Hypothalamus (tissue), 51 donors: ENCODE measurements at places on chromosomes 7 and 10.

GRCh38 chr7:151089893-151090730, 3.8 kb downstream of the AGAP3 start:
- DNase-seq: no peak

- no peak for DNase-seq
These were observed 6.3 kb downstream of the LOXL4 start for GRCh38 chr10:98261436-98262277.

- DNase-seq: no peak
These were observed 45.1 kb downstream of the CNNM2 start for GRCh38 chr10:102962951-102963755.

GRCh38 chr10:116719804-116720203, 22.6 kb downstream of the HSPA12A start:
- no peak for DNase-seq

DNA sequence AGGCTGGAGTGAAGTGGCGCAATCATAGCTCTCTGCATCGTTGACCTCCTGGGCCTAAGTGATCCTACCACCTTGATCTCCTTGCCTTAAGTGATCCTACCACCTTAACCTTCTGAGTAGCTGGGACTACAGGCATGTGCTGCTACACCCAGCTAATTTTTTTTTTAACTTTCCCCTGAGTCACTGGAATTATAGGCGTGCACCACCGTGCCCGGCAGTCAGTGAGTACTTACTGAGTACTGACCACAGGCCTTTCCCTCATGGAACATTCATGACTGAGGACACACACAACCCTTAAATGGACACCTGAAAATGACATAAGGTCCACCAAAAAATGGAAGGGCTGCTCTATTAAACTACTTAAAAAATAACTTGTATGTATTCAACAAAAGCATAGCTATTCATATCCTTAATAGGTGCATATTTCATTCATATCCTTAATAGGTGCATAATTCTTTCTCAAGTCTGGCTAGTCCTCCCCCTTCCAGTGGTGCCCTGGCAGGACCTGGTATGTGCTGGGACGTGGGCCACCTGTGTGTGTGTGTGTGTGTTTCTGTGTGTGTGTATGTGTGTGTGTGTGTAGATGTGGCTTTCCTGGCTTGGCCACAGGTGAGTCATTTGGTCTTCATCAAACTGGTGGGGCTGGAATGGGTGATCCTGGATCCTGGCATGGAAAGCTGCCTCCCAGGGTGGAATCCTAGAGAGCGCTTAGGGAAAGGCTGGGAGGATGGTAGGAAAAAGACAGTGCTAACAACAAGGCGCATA, 3.5 kb downstream of the FAM180A start:
- no peak for DNase-seq

DNA sequence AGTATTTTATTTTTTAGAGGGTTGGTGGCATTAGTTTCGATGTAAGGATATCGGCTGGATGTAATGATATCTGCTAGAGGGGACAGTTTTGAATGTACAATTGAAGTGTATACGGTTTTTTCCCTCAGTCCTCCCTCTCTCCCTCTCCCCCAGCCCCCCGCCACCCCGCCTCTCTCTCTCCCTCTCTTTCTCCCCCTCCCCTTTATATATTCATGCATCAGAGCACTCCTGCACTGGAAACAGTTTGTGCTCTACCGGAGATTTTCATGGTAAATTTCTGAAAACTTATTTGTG, 1.6 kb downstream of the GLCCI1 start:
- no peak for DNase-seq

GRCh38 chr10:119189811-119190282, 11.2 kb upstream of the PRDX3 start:
- DNase-seq: no peak

DNA sequence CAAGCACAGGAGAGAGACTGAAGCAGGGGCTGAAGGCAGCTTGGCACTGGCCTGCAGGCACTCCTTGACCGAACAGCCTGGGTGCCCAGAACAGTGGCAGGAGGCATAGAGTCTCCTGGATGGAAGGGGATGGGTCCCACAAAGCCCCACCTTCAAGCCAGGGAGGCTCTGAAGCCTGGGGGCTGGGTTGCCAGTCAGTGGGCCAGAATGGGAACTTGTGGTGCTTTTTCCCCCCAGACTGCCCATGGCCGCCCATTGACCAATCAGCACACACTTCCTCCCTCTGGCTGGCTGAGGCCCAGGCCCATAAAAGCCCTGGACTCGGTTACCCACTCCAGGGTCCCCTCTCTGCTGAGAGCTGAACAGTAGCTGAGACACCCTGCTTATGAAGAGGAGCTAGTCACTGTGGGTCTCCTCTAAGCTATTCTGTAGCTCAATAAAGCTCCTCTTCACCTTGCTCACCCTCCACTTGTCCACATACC, 109.6 kb downstream of the ELAPOR2 start:
- no peak for DNase-seq

GRCh38 chr7:83053965-83054364, 108.7 kb downstream of the PCLO start:
- DNase-seq: no peak

DNA sequence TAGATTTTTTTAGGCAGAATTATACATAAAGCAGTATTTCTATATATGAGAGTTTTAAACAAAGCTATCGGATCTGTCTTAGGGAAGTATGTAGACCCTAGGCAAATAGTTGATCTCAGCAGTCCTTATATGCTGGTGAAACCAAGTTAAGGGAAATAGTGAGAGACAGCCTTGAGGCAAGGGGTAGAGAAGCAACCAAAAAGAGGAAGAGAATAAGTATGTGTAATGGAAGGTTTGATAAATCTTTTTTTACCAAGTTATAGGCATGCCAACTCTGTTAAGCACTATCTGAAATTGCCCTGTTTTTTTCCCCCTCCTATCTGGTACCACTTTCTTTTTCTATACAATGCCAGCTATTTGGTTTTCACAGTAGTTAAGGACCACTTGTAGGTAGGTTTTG, 19.9 kb downstream of the SPAG6 start:
- no peak for DNase-seq

- DNase-seq: no peak
These were observed 10.0 kb downstream of the MTURN start for GRCh38 chr7:30144657-30145306.

DNA sequence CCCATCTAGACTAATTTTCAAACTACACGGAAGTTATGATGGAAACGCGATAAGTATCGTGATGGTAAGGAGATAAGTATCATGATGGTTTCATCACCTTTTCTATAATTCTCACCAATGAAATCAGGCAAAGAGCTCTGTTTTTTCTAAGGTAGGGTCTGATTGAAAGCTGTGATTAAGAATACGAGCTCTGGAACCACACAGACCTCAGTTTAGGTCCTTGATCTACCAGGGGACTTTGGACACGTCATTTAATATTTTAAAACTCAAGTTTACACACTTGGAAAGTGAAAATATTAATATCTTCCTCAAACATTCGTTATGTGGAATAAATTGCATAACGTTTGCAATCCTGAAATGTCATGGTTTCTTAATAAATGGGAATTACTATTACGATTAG, 538.2 kb upstream of the CELF2 start:
- no peak for DNase-seq

DNA sequence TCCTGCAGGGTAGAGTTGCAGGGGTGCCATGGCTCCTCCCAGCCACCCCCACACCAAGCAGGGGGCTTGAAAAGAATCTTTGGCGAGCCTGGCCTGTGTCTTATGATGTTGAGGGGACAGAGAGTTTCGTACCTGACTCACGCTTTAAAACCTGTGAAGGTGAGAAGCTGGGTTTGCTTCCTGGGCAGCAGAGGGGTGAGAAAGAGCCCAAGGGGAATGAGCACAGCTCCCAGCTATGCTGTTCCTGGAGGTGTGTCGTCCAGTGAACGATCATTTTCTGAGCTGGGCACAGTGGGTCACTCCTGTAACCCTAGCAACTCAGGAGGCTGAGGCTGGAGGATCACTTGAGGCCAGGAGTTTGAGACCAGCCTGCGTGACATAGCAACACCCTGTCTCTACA, 13.5 kb upstream of the ADRB1 start:
- DNase-seq: no peak

DNA sequence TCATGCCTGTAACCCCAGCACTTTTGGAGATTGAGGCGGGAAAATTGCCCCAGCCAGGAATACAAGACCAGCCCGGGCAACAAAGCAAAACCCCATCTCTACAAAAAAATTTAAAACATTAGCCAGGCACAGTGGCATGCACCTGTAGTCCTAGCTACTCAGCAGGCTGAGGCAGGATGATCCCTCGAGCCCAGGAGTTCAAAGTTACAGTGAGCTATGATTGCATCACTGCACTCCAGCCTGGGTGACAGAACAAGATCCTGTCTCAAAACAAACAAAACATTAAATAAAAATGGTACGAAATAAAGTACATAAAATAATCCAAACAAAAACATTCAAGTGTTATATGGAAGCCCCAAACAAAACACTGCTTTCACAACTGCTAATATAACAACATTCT, 125.0 kb downstream of the SNX13 start:
- no peak for DNase-seq

GRCh38 chr10:101116754-101117153, 14.3 kb upstream of the TLX1 start:
- DNase-seq: no peak

- no peak for DNase-seq
These were observed 9.7 kb downstream of the ABCA13 start for GRCh38 chr7:48180981-48181380.

DNA sequence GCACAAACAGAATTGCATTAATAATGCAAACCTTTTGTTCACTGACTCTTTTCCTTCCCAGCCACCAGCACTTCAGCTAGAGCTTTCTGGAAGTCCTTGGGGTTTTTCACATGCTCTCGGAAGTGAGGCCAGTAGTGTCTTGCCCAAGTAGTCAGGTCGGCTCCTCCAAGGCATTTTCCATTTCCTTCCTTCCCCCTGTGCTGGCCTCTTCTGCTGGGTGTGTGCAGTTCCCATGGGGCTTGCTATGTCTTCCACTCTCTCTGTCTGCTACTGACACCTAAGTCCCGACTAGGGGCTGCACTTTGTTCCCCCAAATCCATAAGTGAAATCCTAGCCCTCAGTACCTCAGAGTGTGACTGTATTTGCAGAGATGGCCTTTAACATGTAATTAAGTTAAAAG, 175.6 kb upstream of the BMPER start:
- DNase-seq: no peak

GRCh38 chr10:102767428-102768160, 23.8 kb downstream of the WBP1L start:
- no peak for DNase-seq

GRCh38 chr10:91799612-91799975, 1.4 kb downstream of the TNKS2 start:
- no peak for DNase-seq

DNA sequence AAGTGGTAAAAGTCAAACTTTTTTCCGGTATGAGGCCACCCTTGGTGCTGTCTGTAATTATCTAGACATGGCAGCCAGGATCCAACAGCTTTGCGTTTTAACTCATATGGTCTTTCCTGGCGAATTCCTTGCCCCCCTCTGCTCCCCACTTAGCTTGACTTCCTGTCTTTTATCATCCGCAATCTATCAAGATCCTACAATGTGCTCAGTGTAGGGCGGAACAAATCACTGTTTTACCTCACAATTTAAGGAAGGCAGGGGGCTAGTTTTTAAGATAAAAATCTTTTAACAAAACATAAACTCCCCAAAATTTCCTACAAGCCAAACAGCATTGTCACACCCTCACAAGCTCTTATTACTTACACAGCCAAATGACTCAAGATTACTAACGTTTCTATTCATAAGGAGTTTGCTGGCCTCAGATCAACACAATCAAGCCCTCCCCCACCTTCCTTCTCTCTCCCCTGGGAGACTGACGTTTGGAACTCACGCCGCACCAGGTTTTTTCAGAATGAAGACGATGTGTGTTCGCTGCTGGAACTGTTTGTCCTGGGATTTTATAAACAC, 1.3 kb upstream of the CDK14 start:
- DNase-seq: no peak

DNA sequence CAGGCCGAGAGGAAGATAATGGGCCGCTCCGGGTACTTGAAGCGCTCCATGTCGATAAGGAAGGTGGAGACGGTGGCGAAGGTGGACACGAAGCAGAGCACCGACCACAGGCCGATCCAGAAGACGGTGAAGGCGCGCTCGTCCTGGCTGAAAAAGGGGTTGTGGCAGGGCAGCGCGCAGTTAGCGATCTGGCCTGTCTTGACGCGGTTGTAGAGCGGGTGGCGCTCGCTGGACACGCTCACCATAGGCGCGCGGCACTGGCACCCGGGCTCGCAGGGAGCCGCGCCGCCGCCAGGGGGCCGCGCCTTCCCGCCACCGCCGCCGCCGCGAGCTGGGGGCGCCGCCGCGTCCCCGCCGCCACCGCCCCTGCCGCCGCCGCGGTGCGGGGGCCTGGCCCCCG, 1.6 kb downstream of the FZD8 start:
- no peak for DNase-seq

DNA sequence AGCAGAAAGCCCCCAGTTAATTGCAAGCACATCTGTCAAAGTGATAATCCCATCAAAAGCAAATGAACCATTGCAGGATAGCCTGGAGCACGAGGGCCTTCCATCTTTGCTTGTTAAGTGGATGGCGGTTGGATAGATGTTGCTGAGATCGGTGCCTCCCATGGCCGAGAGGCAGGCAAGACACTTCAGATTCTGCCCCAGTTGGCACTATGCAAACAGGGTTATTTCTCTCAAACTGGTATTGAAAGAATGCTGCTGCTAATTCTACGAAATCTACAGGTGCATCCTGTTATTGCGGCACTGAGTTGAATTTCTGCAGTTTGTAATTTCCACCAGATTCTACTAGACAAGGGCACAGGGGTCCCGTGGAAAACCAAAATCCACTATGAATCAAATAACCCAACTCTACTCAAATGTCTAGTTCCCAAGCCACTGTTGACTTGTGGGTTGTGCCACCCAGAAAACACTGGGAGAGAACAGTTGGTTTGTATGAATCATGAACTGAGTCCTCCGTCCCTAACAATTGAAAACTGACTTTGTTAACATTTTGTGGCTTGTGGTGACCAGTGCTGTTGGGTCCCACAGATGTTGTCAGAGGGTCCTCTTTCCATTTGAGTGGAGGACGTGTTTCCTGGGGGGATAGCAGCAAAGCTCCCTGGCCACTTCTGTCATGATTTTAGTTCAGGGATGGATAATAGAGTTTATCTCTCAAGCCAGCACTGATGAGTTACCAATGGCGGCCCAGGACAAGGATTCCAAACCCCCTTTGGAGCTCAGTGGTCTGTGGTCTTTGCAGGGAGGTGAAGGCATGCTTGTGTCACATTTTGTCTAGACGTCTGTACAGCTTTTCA, 7.1 kb upstream of the IL2RA start:
- no peak for DNase-seq

GRCh38 chr7:5206686-5207085, 16.7 kb downstream of the WIPI2 start:
- no peak for DNase-seq

DNA sequence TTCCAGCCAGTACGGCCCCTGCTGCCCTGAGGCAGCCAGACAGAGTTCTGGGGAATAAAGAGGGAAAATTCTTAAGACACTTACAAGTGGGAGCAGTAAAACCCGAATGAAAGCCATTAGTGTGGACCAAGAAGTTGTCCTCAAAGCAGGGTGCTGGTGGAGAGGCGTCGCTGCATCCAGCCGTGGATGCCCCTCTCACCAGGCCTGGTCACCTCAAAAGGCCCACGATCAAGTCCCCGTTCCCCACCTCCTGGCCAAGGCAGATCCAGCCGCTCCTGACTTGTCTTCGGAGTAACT, 656 bp downstream of the VSTM4 start:
- DNase-seq: no peak
